ENCODE measurements at places on chromosomes 13 and 19.
A peak's percentile ranks its signal among the peaks of the same experiment; 100 is the strongest.

GRCh38 chr13:73673931-73674330 is 460.3 kb downstream of the KLF12 start:
- no peak for DNase-seq

DNA sequence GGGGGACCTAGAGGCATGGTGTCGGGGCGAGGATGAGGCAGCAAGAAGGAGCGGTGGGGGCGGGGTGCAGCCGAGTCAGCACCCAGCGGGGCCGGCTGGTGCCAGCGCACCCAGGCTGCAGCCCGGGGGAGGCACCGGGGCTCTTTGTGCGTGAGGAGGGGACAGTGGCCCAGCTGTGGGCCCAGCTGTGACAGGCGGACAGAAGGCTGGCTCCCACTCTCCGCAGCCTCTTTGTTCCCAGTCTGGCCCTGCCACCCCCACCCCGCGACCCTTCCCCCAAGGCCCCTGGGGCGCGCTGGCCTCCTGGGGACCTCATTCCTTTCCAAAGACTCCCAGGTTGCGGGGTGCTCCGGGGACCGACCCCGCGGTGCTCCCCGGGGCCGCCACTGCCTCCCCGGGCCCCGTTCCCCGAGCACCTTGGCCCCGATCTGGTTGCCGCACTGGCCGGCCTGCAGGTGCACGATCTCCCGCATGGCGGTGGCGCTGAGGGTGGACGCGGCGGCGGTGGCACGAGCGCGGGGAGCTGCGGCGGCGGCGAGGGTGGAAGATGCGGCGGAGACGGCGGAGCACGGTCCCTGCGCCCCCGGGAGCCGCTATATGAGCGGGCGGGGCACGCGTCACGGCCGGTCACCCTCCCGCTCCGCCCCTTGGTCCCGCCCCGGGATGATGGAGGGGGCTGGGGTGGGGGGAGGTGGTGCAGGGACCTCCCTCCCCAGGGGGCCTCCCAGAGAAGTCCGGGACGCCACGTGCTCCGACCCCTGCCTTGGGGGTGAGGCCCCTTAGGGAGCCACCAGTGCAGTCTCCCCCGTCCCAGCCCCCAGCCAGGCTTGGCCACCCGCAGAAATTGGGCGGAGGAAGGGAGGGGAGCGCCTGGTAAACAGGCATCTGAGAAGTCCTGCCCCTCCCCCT is at the start of gene TUBB4A:
TUBB4A (minus strand) TSS at position 570 of the 909 bp plus-strand sequence; CDS start at position 473, 97 bp downstream.
- DNase-seq = peak; percentile 23

DNA sequence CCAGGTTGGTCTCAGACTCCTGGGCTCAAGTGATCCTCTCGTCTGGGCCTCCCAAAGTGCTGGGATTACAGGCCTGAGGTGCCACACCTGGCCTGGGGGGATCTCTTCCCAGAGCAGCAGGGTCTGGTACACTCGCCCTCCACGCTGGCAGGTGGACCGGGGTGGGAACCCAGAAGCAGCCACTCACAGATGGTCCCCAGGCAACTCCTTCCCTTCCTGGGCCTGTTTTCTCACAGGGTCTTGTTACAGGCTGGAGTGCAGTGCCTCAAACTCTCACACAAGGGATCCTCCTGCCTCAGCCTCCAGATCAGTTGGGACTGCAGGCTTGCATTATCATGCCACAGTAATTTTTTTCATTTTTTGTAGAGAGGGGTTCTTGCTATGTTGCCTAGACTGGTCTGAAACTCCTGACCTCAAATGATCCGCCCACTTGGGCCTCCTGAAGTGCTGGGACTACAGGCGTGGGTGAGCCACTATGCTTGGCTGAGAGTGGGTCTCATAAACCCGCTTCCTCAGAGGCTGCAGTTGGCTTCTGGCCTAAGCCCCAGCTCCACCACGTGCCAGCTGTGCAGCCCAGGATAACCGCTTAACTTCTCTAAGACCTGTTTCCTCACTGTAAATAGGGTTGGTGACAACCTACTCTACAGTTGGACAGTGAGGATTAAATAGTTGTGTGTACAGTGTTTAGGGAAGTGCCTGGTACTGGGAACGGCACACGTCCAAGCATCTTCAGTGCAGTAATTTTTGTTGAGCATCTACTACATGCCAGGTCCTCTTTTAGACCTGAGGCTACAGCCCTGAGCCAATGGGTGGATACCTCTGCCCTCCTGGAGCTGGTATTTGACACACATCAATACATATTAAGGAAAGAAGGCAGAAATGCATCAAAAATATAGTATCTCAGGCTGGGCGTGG is 871 bp upstream of the CCER2 start:
- DNase-seq = no peak

- no peak for DNase-seq
These were observed 27.9 kb downstream of the DOT1L start for GRCh38 chr19:2191456-2192310.

DNA sequence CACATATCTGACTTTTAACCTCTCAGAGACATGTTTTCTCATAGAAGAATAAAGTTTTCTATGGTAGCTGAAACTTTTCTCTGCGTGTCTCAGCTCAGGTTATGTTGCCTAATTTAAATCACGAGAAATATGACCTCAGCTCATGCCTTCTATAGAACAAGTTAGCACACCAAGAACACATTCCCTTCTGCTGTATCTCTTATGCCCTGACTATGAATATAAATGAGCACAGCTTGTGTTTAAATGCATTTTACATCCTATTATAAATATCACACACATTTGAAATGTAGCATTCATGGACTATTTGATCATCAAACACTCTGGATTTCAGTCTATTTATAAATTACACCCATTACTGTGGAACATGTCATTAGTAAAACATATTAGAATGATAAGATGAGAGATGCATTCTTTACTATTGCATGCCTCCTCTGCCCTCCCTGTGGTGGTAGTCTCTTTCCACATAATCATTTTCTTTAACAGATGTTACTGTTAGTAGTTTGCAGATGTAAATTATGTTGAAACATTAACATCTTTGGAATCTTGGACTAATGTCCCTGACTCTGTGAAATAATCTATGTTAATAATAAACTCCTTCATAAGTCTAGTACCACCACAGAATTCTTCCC is 2044.9 kb upstream of the PCDH20 start:
- DNase-seq = no peak

DNA sequence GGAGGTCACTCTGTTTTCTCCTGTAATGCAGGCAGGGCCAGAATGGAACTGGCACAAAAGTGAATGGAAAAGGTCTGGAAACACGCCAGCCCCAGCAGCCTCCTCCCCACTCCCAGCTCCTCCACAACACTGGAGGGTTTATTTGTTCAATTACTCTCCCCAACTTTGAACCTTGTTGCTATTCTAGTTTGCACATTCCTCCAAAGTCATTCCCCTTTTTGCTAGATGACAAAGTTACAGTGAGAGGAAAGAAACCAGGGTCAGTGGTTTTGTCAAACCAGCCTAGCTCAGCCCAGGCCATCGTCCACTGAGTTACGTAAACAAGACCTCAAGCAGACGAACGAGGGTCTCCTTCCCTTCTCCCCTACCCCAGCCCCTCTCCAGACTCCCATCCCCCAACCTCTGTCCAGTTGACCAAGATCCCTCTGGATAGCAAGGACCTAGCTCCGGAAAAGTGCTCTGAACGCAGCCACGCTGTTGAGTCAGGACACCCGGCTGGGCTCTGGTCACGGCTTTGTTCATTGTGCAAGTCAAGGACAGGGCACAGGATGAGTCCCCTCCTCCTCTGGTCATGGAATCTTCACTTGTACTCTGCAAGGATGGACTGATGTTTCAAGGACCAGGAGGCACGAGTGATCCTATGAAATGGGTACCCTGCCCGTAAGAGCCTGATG is 180.0 kb downstream of the USP12 start:
- no peak for DNase-seq

GRCh38 chr13:112105244-112105681 is 38.3 kb downstream of the SOX1 start:
- no peak for DNase-seq

Measured in endothelial cell (in vitro differentiated cells).